ENCODE measurements at places on chromosomes 5 and 9.

DNA sequence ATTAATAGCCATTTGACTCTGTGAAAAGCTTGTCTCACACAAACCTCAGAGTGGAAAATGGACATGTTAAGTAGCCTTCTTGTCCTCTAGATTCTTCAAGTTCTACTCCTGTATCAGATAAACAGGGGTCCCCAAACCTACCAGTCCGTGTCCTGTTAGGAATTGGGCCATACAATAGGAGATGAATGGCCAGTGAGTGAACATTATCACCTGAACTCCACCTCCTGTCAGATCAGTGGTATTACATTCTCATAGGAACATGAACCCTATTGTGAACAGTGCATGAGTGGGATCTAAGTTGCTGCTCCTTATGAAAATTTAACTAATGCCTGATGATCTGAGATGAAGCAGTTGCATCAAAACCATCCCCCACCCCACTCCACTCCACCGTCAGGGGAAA lies 136.3 kb downstream of the TMEM232 start:
- no peak for DNase-seq

GRCh38 chr9:123455187-123455586 lies 99.2 kb downstream of the CRB2 start:
- no peak for DNase-seq

GRCh38 chr9:135342206-135343130 lies 137.1 kb upstream of the PPP1R26 start:
- no peak for DNase-seq

DNA sequence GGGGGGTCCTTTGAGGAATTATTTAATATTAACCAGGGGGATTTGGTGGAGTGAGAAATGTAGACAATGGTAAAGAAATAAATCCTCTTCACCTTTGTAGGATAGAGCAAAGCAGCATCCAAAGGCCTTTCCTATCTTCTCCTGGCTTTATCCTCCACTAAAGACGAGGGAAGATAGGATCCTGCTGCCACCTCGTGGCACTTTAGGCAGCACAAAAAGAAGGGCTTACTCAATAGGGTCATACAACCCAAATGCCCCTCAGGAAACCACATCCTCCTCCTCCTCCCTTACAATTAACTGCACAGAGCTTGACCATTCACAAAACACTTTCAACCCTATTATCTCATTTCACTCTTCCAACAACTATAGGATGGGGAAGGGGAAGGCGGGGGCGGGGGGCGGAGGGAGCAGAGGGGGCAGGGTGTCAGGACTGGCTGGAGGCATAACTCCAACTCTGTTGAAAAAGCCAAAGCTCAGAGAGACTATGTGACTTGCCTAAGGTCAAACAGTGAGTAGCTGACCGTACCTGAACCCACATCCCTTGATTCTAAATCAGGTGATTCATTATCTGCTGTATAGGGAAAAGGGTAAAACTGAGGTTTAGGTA lies 45.4 kb upstream of the MYOT start:
- peak; percentile 33 for DNase-seq

GRCh38 chr5:150217873-150218692 lies 28.2 kb downstream of the SLC6A7 start:
- DNase-seq = peak; percentile 75

- DNase-seq = no peak
Observed at GRCh38 chr9:35910613-35911359, 1.5 kb downstream of the SPAAR start.

DNA sequence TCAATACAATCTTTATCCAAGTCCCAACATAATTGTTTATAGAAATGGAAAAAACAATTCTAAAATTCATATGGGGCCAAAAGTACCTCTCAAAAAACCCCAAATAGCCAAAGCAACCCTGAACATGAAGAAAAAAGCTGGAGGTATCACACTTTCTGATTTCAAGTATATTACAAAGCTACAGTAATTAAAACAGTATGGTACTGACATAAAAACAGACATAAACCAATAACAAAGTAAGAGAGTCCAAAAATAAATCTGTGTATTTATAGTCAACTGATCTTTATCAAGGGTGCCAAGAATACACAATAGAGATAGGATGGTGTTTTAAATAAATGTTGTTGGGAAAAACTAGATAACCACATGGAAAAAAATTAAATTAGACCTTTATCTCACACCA lies 13.6 kb upstream of the GOLPH3 start:
- no peak for DNase-seq

DNA sequence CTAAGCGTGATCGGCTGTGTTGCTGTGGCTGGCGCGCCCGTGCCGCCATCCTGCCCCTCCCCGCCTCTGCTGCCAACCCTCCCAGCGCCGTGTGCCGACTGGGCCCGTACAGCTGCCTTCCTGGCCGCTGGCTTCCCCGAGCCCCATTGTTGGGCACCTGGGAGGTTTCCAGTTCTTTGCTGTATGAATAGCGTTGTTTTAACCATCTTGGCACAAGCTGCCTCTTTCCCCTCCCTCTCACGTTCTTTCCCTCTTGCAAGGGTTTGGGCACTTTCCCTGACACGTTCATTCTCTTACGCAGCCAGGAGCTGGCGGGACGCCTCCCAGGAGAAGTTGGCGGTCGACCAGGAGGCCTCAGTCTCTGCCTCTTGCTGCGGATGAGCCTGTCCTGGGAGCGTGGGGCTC lies 43.1 kb upstream of the RXRA start:
- DNase-seq = no peak

- DNase-seq = no peak
Observed at GRCh38 chr5:116629168-116629567, 54.5 kb upstream of the SEMA6A start.

DNA sequence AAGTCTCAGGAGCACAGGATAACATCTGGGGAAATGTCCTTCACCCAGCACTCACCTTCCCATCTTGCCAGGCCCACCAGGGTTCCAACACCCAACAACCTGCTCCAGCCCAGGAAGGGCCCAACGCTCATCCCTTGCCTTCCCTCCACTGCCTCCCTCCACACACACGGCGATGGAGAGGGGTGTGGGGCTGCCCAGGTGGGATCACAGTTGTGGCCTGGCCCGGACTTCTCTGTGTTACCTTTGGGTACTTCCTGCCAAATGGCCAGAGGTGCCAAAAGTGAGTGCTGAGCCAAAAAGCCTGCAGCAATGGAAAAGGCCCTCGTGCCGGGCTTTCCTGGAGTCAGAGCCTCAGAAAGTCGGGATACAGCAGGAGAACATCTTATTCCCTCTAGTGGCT lies 15.6 kb upstream of the TDRD7 start:
- DNase-seq = no peak

DNA sequence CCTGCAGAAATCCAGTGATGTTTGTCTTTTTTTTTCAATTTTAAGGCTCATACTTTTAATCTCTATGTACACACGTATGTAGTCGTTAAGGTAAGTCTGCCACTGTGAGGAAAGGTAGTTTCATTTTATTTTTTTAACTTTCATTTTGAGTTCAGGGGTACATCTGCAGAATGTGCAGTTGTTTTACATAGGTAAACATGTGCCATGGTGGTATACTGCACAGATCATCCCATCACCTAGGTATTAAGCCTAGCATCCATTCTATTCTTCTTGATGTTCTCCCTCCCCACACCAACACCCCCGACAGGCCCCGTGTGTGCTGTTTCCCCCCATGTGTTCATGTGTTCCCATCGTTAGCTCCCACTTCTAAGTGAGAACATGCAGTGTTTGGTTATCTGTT lies 19.7 kb downstream of the MUSK start:
- no peak for DNase-seq

DNA sequence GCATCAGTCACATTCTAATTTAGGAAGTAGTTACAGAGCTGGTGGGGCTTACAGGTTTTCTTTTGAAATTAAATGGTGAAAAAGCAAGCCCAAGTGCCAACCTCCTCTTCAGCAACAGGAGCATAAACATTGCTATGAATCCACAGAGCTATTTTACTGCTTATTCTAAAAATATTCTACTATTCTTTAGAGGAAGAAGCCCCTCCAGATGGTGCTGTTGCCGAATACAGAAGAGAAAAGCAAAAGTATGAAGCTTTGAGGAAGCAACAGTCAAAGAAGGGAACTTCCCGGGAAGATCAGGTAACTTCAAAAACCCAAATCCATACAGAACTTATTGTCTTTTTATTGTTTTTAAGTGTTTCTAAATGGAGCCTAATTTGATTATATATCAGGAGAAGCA lies 202.8 kb downstream of the CWC27 start:
- DNase-seq = peak; percentile 41

GRCh38 chr9:129402371-129402739 lies 218.5 kb downstream of the C9orf50 start:
- DNase-seq = no peak

- DNase-seq = no peak
Observed at GRCh38 chr9:68819065-68819464, 114.0 kb downstream of the PIP5K1B start.

DNA sequence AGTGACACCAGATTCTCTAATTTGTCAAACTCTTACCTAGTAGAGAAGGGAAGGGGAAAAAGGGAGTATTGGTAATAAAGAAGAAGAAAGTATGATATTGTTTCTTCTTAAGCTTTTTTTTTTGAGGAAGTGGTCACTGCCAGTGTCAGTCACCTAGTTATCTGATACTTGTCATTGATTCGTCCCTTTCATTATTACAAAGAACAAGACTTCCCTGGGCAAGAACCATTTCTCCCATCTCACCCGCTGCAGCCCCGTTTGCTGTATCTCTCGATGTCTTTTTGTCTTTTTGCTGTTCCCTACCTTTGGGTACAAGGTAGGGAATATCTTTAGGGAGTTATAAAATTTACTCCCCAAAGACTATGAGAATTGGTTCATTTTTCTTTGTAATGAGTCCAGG lies 249.0 kb downstream of the ARHGAP26 start:
- no peak for DNase-seq

DNA sequence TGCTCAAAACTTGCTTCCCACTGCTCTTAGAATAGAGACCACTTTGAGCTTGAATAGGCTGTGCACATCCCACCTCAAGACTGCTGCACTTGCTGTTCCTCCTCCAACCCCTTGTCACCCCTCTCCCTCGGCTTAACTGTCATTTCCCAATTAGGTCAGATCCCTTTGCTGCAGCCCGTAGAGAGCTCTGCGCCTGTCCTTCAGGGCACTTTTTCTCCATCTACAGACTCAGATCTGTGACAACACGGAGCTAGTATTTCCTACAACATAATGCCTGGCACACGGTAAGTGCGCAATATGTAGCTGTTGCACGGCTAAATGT lies 485 bp upstream of the HABP4 start:
- DNase-seq = no peak

GRCh38 chr5:67530609-67531255 lies 334.1 kb upstream of the CD180 start:
- no peak for DNase-seq

GRCh38 chr5:144368556-144368955 lies 197.9 kb downstream of the KCTD16 start:
- DNase-seq = no peak

DNA sequence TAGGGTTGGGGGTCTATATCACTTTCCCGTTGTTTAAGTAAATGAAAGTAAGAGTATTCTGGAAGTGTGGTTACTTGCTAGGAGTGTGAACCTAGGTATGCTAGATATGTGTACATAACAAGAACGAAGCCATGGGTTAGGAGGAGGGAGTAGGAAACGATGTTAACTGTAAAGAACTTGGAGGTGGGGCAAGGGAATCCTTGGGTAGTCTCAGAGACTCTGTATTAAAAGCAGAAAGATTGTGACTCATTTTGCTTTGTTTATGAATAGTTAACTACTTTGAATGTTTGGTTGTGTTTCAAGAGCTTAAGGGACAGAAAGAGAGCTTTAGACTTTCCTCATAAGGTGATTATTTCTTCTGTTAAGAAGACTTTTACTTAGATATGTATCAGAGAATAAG lies 59.9 kb downstream of the TMEM252 start:
- no peak for DNase-seq

GRCh38 chr9:18906656-18907395 lies 126.2 kb downstream of the SAXO1 start:
- DNase-seq = no peak

- DNase-seq = no peak
Observed at GRCh38 chr5:169426784-169427183, 125.8 kb upstream of the SLIT3 start.

DNA sequence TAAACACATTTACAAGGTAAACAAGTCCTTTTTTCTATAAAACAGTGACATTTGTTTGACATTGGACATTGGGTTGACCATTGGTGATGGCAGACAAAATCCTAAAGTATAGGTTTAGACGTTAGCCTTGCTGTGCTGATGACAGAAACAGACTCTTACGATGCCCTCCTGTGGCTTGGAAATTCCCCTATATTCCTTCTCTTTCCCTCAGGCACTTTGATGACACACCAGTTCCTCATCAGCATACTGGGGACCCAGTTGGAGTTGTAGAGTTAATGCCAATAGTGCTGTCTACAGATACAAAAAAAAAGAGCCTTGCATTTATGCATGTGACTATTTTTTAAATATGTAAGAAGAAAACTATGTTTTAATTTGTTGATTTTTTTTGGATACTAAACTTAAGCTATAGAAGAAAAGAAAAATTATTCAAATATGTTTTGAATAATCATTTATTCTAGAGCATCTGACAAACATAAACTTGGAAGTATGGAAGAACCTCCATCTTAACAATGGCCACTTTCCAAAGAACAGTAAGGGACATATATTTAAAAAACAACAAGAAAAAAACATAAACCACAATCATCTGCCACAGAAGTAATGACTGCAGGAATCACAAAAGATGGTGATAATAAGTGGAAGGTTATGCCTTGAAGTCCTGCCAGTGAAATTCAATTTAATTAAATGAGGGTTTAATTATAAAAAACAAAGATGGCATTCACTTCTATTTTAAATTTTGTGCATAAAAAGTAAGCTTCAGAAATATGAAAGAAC lies 75.6 kb upstream of the SNCAIP start:
- peak; percentile 7 for DNase-seq

GRCh38 chr5:75108931-75109596 lies 56.7 kb upstream of the GCNT4 start:
- no peak for DNase-seq

- DNase-seq = no peak
Observed at GRCh38 chr5:51806677-51807076, 423.4 kb downstream of the ISL1 start.

GRCh38 chr5:170390472-170390871 lies 1.3 kb upstream of the KCNMB1 start:
- no peak for DNase-seq

Data from inflammatory macrophage treated with lipopolysaccharide for 4 hours (primary cell).